NCI-H1105 (cell line): ENCODE measurements at places on chromosomes 6 and 20.

GRCh38 chr6:163513570-163514166, 99.2 kb downstream of the QKI start:
- no peak for DNase-seq

GRCh38 chr6:113184736-113185135, 672.4 kb upstream of the MARCKS start:
- DNase-seq, result no peak

- no peak for DNase-seq
These were observed 105.8 kb downstream of the MAFB start for GRCh38 chr20:40583205-40583604.

DNA sequence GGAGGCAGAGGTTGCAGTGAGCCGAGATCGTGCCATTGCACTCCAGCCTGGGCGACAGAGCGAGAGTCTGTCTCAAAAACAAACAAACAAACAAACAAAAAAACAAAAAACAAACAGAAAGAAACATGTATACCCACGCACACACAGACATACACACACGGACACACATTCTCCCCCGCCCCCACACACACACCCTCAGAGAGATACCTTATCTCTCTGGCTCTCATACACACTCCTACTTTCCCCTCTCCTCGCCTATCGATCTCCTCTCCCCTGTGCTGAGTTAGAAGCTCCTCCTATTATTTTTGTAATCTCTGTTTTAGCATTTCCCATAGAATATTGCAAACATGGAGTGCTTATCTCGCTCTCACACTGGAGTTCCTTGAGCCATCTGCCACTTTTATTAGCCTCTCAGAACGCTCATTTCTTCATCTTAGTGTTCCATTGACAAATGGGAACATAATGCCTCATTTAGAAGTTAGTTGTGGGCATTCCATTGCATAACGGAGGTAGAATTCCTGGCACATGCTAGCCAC, 144.2 kb upstream of the CITED2 start:
- no peak for DNase-seq

DNA sequence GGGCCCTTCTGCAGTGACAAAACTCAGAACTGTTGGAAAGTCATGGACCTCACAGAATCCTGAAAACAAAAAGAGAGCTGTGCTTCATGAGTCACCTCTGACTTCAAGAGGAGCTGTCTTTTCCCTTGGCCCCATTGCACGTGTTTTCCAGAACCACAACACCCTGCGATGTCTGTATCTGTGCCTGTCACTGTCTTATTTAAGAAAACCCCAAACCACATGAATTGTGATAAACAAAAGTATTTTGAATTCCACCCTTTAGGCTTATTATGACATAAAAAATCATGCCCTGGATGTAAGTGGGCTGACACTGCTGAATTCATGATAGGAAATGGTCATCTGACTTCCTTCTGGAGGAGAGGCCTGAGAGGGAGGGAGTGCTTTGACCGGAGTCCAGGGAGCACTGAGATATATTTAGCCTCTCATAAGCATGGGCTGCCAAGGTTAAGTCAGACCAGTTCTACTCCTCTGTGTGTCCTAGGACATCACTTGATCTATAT, 96.4 kb upstream of the DUSP22 start:
- DNase-seq, result no peak

DNA sequence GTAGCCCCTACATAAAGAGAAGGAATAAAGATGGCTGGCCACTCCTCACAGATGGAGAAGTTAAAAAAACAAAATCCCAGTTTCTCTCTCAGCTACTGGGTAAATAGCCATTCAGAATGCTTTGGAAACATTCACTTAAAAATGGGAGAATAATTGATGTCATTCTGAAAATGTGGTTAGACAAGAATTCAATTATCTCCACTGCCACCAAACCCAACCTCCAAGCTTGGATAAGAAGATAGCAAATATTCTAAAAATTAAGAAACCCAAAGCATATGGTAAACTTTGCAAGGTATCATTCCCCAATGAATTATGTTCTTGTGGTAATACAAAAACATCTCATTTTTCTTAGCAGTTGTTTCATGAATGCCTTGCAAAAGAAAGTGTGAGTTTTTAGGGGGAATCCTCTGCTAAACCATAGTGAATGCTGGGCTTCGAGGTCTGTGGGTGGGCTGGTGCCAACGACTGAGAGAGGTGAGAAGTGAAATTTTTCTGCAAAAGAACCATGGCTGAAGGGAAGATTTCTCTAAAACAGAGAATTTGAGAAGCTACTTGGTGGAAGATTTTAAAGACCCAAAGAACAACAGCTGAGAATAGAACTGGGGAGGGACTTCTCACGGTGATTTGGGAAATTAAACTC, 497.9 kb upstream of the JARID2 start:
- no peak for DNase-seq

DNA sequence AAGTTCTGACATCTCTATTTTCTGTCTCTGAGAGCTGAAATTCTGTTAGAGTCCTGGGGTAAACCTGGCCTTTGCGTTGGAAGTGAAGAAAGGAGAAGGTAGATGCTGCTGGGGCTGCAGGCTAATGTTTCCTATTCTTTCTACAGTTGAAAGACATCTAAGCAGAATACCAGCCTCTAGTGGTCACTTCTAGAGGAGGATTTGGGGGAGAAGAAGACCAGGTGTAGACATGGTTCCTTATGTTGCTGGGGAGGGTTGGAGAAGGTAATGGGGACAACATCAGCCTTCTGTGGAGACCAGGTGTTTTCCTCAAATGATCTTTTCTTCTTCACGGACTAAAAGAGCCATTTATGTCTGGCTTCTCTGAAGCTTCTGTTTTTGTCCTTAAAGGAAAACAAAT, 62.6 kb downstream of the BTBD3 start:
- no peak for DNase-seq

DNA sequence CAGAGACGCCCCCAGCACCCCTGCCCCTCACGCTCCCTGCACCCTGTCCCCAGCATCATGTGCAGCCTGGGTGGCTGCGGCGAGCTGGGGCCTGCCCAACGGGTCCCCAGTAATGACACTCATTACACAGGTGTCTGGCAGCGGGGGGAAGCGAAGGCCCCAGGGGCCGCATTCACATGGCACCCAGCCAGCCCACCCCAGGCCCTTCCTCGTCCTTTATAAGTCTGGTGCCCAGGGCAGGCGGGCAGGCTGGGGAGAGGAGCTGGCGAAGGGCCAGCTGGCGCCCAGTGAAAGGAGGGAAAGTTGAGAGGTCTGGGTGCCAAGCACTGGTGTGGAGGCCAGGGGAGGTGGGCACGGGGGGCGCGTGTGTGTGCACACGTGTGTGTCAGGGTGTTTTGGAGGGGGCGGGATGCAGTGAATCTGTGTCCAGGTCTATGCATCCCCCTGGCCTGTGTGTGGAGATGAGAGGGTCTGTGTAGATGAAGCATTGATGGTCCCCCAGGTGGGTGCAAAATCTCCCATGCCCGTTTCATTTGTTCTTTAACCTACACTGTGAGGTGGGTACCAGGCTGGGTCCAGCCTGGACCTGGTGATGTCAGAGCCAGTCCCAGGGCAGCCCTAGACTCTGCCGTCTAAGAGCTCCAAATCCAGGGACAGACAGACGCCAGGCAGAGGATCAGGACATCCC, 105.3 kb downstream of the CEBPB start:
- DNase-seq, result peak; percentile 98

- no peak for DNase-seq
These were observed 153.6 kb upstream of the QKI start for GRCh38 chr6:163260911-163261310.
